Motor neuron (in vitro differentiated cells): ENCODE measurements at places on chromosomes 12 and 14.

DNA sequence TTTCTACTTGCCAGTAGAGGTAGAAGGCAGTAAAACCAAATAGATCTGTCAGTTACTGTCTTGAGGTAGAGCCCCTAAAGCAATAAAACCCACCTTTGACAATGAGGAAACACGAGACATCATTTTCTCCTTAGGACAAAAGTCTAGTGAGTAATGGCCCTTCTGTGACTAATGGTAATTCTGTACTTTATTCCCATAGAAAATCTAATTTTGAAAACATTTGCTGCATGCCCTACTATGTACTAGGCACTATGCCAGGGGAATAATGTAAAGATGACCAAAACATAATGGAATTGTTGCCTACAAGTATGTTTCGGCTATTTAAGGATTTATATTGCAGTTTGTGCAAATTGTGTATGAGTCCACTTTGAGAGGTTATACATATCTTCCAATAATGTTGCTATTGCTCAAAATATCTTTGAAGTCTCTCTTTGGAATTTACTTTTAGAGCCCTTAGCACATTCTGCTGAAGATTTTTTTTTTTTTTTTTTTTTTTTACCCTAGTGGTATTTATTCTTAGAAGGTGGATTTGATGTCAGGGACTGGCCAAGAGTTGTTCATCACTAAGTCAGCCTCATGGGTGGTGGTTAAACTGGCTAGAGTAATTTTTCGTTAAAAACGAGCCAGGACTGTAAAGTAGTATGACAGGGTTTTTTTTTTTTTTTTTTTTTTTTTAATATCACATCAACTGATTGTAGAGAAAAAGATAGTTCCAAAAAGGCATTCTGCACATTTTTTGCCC is 109.7 kb downstream of the CRADD start:
- no peak for ATAC-seq

DNA sequence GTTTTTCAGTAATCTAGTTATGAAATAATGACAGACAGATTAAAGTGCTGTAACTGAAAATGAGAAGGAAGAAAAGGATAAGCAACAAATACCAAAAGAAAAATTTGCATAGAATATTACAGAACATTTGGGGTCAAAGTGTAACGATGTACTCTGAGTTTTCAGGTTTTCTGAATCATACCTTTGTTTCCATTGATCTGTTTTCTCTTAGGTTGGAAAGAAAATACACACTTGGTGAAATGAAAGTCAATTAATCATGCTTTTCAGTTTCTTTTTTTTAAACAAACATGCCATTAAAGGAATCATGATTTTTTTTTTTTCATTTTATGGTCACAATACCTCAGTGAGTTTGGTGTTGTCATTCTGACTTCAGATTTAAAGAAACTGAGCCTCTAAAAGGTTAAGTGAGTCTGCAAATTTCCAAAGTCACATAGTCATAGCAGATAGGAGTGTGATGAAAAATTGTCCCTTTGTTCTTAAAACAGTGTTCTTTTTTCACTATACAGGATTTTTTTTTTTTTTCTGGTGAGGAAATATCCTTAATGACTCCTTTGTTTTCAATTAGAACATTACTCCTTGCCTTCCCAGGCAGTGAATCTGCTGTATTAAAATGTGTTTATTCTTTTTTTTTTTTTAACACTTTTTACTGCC is 35.9 kb upstream of the PZP start:
- ATAC-seq = no peak

DNA sequence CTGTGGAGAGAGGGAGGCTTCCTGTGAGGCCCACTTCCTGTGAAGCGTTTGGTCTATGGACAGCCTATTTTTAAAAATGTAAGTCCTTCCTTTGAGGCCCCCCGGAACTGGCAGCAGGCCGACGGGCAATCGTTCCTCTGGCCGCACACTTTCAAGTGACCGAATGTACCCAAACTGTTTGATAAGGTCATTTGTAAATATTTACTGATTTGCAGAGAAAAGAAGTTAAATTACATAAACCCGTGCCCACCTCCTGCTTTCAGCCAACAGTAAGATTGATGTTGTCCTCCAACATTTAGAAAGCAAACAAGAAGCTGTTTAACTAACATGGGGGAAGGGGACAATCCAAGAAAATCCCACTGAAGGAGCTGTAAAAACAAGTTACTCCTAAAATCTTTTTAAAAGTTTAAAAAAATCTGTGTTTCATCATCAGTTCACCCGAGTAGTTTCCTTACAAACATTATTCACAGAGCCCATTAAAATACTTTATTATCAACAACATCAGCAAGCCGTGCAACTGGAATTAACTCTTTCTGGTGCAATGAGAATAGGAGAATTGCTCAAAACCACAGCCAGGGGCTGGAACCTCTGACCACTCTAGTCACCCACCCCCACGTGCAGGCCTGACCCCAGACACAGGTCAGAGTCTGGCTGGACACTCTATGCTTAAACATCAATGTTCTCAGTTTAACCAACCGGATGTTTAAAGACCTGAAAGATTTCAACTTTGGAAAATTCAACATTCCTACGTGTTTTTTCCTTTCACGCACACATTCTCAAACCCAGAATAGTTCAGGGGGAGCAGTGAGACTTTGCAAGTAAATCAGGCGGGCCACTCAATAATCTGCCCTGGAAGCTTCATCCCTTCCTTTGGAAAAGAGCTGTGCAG is 65.3 kb downstream of the FOXN3 start:
- ATAC-seq = peak; percentile 83

DNA sequence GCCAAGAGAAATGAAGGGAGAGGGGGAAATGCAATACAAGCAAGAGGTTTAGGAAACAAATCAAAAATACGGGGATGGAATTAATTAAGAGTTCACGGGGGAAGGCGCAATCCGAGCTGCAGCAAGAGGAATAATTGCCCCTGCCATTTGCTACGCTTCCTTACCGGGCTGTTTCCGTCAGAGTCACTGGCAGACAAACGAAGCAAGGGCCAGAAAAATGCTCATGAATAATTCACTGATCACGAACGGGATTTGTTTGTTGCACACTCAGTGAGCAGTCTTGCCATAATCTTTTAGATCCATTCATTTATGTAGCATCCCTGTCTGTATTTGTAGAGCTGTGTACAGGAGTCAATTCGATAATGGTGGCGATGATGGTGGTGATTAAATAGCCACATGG is 39.0 kb downstream of the PLXNC1 start:
- ATAC-seq = no peak

- ATAC-seq = no peak
Observed at GRCh38 chr14:70788898-70789297, 20.4 kb downstream of the MAP3K9 start.

GRCh38 chr12:123529686-123530085 is 3.8 kb downstream of the RILPL1 start:
- no peak for ATAC-seq
